ENCODE measurements at places on chromosomes 3 and 15.

DNA sequence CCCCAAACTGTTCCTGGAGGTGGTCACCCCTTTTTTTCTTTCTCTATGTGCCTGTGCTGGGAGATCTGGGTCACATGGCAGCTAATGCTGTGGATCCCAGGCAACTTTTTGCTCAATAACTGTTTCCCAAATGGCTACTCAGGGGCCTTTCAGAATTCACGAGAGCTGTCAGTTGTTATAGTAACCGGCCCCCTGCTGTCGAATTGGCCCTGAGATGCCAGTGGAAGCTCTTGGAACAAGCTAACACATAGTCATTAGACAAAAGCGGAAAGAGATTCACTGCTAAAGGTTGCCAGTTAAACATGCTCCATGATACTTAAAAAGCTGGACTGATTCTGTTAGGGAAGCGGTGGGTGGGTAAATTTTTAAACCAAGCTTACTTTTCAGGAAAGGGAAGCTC, 144.1 kb downstream of the FEZF2 start:
- DNase-seq = no peak

DNA sequence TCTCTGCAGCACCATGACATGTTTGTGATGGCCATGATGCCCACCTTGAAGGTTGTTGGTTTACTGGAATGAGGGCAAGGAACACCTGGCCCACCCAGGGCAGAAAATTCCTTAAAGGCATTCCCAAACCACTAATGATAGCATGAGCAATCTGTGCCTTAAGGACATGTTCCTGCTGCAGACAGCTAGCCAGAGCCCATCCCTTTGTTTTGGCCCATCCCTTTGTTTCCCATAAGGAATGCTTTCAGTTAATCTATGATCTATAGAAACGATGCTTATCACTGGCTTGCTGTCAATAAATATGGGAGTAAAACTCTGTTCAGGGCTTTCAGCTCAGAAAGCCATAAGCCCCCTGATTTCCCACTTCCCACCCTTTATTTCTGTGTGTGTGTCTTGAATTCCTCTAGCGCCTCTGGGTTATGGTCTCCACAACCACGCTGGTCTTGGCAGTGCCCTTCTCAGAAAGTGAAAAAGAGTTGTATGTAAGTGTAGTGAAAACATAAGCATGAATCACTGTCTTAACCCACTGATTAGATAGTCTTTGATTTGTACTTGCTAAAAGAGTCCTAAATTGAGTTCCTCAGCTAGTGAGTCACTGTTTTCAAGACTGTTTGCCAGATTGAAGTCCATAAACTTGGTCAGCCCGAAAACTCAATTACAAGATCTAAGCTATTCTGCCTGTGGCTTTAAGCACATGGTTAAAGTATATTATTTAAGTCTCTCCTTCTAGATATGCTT, 19.0 kb upstream of the CCR2 start:
- no peak for DNase-seq

- DNase-seq = no peak
These were observed 451.8 kb upstream of the IL12A start for GRCh38 chr3:159536876-159537275.

DNA sequence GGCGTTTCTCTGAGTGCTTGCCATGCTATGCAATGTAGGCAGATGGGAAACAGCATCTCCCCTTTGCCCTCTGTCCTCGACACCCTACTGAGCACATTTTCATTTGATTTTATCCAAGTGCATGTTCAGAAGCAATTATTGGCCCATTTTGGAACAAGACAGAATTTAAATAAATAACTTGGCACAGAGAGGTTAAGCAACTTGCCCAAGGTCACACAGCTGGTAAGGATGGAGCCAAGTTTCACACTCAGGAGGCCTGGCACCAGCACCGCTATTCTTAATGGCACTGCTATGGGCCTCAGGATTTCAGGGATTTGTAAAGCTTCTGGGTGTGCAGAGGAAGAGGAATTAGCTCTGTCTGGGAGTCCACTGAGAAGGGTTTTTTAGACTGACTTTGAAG, 2.5 kb upstream of the GRIP2 start:
- no peak for DNase-seq

DNA sequence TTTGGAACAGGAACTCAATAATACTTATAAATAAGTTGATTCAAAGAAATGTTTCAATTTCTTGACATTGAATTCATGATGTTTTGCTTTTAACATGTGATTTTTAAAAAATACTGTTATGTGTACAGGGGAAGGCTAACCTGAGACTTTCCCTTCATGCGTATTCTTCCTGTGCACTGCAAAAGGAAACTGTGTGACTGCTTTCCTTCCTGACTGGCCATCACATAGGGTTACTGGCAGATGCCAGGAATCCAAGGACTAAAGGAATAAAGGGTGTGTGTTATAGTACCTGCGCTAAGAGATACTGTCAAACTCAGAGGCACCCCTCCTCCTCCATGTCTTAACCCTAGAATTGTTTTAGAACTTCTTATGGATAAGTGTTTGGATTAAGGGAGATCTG, 236.0 kb downstream of the UBE2E2 start:
- no peak for DNase-seq

DNA sequence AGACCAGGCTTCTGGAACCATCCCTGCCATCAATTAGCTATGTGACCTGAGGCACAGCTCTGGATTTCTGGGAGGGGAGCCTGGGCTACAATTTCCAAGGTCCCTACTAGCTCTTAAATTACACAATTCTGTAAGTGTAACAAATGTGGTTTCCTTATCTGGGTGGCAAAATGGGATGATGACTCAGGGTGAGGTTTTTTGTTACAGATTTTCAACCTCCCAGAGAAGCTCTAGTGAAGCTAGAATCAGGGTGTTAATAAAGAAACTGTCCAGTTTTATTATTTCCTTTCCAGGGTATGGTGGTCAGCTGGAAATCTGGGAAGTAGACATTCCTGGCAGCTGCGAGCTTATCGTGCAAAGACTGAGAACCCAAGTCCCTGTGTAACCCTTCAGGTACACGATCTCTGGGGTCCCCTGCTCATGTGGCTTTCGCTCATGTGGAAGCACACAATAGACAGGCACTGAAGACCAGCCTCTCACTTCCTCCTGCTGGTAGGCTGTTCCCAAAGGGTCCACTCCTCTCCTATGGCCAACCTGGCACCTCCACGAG, 7.3 kb downstream of the RAB27A start:
- DNase-seq = peak; percentile 88

GRCh38 chr3:182258538-182259177, 534.6 kb upstream of the ATP11B start:
- DNase-seq = peak; percentile 35

GRCh38 chr3:20747741-20748140, 561.7 kb upstream of the SGO1 start:
- no peak for DNase-seq

DNA sequence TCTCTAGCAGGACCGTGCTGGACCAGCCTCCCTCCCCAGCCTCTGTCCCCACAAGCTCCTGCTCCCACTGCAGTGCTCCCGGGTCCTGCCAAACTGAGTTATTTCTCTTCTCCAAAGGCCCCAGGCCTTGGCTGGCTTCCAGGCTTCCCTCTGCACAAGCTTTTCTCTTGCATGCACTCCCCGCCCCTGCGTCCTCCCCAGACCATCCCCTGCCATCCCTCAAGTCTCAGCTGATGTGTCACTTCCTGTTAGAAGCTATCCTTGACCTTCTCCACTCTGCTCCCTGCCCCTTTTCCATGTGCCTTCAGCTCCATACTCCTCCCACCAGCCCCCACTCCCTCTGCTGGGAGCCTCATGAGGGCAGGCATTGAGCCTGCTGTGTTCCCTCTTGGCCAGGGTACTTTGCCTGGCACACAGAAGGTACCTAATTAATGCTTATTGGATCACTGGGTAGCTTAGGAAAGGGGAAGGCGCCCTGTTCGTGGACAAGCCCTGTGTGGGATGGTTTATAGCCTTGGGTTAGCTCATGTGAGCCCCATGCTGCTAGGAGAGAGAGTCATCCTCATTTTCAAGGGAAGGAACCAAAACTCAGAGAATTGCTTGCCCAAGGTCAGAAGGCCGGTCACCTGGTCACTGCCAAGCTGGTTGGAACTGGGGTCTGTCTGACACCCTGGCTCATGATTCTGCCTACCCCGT, 56.4 kb downstream of the FEM1B start:
- peak; percentile 66 for DNase-seq

DNA sequence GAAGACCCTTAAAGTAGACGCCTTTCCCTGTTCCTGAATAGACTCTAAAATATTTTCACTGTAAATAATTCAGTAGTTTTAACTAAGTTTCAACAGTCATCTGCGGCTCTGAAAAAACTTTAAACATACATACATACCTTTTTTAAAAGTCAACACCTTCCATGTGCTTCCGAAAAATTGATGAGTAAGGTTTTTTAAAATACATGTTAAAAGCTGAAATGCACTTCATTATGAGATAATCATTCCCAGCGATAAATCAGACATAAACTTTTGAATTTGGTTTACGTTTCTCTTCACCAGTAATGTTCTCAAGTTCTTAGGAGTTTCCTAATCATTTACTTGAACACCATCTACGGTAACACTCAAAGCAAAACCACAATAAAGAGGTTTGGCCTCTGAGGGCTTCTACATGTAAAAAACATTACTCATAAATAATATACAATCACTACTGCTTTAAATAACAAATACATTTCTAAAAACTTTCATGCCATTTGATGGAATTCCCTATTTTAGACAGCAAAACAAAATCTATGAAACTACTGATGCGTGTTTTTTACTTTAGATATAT, 403.5 kb downstream of the SHQ1 start:
- DNase-seq = peak; percentile 34

DNA sequence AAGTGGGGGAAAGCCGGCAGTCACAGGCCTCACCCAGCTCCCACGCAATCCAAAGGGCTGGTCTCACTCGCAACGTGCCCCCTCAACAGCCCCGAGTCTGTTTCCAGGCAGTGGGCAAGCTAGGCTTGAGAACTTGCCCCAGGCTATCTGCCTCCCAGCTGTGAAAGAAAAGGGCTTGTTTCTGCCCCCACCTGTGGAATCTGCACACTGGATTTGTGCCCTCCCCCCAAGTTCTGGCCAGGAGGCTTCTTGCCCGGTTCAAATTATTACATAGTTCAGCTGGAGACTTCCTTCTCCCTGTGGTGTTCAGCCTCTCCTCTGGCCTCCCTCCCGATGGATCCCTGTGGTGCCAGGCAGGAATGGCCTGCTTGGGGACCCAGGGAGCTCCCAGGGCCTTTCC, 283.9 kb upstream of the LYSMD4 start:
- no peak for DNase-seq

- no peak for DNase-seq
These were observed 66.5 kb upstream of the EIF1B start for GRCh38 chr3:40243056-40243455.

- DNase-seq = no peak
These were observed 117.2 kb upstream of the PLXNA1 start for GRCh38 chr3:126865736-126866135.

DNA sequence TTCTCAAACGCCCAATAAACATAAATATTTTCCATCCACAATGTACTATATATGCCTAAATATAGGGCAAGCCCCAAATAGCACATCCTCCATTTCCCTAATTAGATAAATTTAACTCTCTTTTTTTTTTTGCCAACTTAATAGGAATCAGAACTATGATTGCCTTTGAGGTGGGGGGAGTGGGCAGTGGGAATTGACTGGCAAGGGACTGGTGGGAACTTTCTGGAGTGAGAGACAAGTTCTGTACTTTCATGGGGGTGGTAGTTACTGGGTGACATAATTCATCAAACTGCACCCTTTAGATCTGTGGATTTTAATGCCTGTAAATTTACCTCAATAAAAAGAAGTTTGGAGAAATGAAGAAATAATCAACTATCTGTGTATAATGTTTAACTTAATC, 88.2 kb upstream of the CTDSPL start:
- no peak for DNase-seq

- DNase-seq = no peak
These were observed 407.3 kb downstream of the GBE1 start for GRCh38 chr3:81354119-81354518.

DNA sequence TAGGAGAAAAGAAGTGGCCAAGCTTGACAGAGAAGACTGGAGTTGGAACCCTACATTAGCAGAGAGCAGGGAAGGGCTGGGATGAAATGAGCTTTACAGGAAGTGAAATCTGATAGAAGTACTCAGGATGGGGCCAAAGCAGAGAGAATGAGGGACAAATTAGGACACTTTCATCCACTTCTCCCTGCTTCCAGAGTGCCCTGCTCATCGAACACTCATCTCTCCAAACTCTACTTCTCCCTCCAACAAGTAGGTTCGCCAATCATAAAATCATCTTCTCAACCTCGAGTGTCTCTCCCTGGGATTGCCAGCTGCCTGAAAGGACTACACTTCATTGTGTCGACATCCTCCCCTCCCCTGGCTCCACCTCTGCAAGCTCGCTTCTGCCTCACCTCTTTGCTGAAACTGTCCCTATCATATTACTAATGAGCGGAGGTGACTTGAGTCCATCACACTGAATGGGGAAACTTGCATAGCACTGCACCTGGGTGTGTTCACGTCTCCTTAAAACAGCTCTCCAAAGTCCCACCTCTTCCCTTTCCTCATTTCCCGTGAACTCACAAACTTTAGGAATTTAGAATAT, 365.8 kb downstream of the FOXP1 start:
- DNase-seq = no peak

- peak; percentile 86 for DNase-seq
These were observed 34.0 kb downstream of the PCSK6 start for GRCh38 chr15:101455291-101456025.

- no peak for DNase-seq
These were observed 283.1 kb downstream of the GABRG3 start for GRCh38 chr15:27254055-27254454.

- no peak for DNase-seq
These were observed 101.4 kb downstream of the LMLN start for GRCh38 chr3:198061119-198062067.

DNA sequence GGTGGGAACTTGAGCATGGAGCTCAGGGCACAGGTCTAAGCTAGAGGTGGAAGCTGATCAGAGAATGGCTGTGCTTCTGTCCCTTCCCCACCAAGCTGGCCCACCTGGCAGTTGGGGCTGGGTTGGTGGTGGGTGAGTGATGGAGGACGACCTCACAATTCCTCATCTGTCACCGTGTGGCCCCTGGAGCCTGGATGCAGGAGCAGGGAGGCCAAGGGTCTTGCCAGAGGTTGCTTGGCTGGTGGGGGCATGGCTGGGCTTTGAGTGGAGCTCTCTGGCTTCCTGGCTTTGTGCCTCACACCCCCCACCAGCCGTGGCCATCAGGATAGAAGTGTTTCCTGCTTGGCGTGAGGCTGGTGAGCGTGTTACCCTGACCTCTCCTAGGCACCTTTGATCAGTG, 36.0 kb downstream of the FBLN2 start:
- no peak for DNase-seq

- peak; percentile 88 for DNase-seq
These were observed 25.7 kb downstream of the LIPC start for GRCh38 chr15:58457466-58457965.
